ENCODE measurements at places on chromosomes 1 and 21.

GRCh38 chr1:8966606-8967005 is 20.9 kb downstream of the CA6 start:
- no peak for DNase-seq

GRCh38 chr21:35291973-35292627 is 243.0 kb upstream of the RUNX1 start:
- no peak for DNase-seq

GRCh38 chr1:103457886-103458455 is 67.5 kb upstream of the RNPC3 start:
- no peak for DNase-seq

DNA sequence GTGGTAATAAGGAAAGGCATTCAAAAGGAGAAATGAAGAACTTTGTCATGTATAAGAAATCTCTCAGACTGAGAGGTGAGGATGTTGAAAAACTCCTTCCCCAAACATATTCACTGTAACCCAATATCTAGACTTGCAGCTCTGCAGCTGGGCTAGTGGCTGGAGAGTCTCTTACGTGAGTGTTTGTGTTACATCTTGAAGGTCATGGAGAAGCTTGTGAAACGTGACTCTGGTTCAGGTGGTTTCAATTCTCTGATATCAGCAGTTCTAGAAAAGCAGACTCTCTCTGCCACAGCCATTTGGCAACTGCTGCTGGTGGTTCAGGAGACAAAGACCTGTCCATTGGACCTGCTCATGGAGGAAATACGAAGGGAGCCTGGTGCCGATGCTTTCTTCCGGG is 55.0 kb upstream of the EPHA8 start:
- no peak for DNase-seq

DNA sequence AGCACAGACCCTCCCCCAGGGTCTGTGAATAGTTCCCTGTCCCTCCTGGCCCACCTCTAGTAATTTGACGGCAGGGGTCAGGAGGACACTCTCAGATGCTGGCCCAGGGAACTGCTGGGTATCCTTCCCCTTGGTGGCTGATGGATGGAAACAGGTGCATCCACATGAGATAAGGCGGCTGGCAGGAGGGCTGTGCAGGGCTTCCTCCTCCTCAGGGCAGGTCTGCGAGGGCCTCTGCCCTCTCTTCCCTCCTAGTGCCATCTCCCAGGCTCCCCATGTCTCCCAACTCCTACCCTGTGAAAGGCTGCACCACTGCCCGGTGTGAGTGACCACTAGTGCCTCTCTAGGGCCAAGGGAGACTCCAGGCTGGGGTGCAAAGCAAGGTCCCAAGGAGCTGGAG is 123.9 kb downstream of the GLIS1 start:
- DNase-seq: no peak

- no peak for DNase-seq
Measured at GRCh38 chr1:114377356-114377755, 133.6 kb downstream of the TRIM33 start.

DNA sequence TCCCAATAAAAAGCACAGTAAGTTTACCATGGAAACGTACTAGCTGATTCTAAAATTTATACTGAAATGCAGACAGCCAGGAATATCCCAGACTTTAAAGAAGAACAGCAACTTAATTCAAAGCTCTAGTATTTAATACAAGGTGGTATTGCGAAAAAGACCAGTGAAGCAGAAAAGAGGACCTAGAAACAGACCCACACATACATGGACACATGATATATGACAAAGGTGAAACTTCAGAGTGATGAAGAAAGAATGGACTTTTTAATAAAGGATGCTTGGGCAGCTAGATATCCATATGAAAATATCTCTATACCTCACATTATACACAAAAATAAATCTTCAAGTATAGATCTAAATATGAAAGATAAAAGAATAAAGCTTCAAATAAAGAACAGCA is 62.6 kb downstream of the COP1 start:
- DNase-seq: no peak

DNA sequence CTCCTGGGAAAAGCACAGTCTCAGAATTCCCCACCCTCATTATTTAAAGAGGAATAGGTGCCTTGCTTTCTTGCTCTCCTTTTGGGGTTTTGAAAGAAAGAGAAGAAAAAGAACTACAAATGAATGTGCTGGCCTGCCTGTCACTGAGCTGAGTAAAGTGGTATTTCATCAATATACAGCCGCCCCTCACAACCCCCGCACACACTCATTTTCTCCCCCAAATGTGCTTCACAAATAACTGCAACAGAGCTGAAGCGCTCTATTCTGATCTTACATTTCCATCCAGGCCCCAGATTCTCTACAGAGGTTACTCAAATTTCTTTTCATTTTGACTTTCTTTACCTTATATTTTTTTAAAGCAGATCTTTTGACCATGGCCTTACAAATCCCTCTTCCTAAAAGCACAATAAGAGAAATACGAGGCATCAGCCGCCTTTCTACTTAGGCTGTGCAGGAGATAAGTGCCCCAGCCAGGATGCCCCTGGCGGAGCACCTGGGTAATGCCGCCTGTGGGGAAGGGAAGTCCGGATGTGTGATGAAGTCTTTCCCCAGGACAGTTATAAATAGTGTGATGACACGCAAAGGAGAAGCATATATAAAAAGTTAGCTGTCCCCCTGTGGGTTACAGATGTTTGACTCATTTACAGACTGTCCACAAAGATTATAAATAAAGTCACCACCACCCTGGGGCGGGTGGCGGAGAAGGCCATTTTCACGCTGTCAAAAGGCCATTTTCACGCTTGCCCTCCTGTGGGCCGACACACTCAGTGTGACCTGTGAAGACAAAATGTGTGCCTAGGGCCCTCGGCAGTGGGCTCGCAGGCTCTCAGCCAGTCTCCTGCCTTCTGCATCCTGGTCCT is 6.5 kb downstream of the KCNN3 start:
- DNase-seq: peak; percentile 67

DNA sequence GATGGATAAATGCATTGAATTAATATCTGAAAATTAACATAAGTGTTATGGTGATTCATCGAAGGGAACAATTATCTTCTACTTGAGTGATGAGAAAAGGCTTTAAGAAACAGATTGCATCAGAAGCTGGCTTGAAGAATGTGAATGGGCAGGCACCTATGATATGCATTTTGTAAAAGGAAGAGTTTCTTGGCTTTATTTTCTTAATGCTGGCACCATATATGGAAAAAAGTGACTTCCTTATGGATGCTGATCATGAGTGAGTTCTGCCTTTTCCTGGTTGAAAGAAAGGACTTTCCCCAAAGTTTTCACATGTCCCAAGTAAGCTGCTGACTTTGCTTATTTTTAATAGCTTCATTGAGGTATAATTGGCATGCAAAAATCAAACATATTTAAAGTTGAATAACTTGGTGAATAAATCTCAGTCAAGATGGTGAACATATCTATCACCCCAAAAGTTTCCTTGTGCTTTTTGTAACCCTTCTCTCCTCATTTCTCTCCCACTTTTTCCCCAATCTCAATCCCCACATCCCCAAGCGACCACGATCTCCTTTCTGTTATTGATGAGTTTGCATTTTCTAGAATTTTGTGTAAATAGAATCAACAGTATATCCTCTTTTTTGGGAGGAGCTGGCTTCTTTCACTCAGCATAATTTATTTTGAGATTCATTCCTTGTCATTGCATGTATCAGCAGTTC is 74.2 kb downstream of the SPATA46 start:
- no peak for DNase-seq

- no peak for DNase-seq
Measured at GRCh38 chr1:43197343-43198127, 25.4 kb downstream of the CFAP57 start.

GRCh38 chr1:203663821-203664220 is 37.2 kb downstream of the ATP2B4 start:
- no peak for DNase-seq

All from activated CD4-positive, alpha-beta T cell treated with anti-CD3 and anti-CD28 coated beads, Interleukin-2, amount 50 U/mL, for 48 hours (primary cell).